Colonic mucosa (tissue), 4 donors: ENCODE measurements at places on chromosomes 1 and 21.

- H3K4me3 ChIP-seq = no peak overlapping the region
- no peaks in the 10 kb centered on the region for H3K36me3 ChIP-seq
- H3K27ac ChIP-seq = no peak overlapping the region
- H3K27me3 ChIP-seq = no peaks in the 10 kb centered on the region
- no peaks in the 10 kb centered on the region for H3K4me1 ChIP-seq
These were observed 315.8 kb upstream of the USP24 start for GRCh38 chr1:55530749-55531478.

GRCh38 chr1:60857851-60858250 is 224.5 kb upstream of the NFIA start:
- H3K4me3 ChIP-seq = no peak overlapping the region
- no peaks in the 10 kb centered on the region for H3K36me3 ChIP-seq
- no peaks in the 10 kb centered on the region for H3K27me3 ChIP-seq

GRCh38 chr1:33408093-33408436 is 22.8 kb downstream of the PHC2 start:
- H3K36me3 ChIP-seq = no peaks in the 10 kb centered on the region
- no peak overlapping the region for H3K27ac ChIP-seq
- H3K4me1 ChIP-seq = no peaks in the 10 kb centered on the region
- no peak overlapping the region for H3K4me3 ChIP-seq
- no peak for DNase-seq

DNA sequence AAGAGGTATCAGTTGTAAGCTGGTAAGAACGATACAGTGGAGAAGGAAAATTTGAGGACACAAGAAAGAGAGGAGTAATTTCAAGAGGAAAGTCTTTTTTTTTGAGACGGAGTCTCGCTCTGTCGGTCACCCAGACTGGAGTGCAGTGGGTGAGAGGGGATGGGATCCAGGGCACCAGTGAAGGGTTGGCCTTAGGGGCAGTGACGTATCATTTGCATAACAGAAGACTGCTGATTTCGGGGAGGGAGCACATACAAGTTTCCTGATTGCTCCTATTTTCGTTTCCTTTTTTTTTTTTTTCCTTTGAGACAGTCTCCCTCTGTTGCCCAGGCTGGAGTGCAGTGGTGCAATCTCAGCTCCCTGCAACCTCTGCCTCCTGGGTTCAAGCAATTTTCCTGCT is 4.2 kb downstream of the S100A13 start:
- H3K4me3 ChIP-seq = no peak overlapping the region
- H3K36me3 ChIP-seq = no peaks in the 10 kb centered on the region
- H3K27me3 ChIP-seq = no peaks in the 10 kb centered on the region
- peaks cover 4% of the 10 kb centered on the region for H3K4me1 ChIP-seq
- no peak overlapping the region for H3K27ac ChIP-seq
- DNase-seq = no peak

- no peaks in the 10 kb centered on the region for H3K36me3 ChIP-seq
- DNase-seq = no peak
- no peaks in the 10 kb centered on the region for H3K4me1 ChIP-seq
- H3K27me3 ChIP-seq = no peaks in the 10 kb centered on the region
- H3K4me3 ChIP-seq = no peak overlapping the region
- no peak overlapping the region for H3K27ac ChIP-seq
These were observed 355.2 kb downstream of the SMYD3 start for GRCh38 chr1:246151796-246152434.

DNA sequence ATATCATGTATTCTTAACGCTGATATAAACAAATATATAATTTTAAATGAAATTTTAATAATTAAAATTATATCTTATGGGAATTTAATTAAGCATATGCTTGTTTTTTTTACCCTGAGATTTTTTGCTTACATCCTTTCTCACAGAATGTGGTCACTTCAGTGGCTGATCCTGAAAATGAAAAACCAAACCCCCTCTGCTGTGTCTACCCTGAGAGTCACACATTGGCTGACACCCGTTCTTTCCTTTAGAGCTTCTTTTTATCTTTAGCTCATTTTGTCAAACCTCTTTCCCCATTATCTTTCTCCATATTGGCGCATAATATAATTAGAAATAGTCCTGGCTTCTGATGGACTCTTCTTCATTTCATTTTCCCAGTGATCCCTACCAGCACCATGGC is 10.8 kb upstream of the CACYBP start:
- no peaks in the 10 kb centered on the region for H3K4me1 ChIP-seq
- H3K27ac ChIP-seq = no peak overlapping the region
- no peak overlapping the region for H3K4me3 ChIP-seq
- no peaks in the 10 kb centered on the region for H3K36me3 ChIP-seq

DNA sequence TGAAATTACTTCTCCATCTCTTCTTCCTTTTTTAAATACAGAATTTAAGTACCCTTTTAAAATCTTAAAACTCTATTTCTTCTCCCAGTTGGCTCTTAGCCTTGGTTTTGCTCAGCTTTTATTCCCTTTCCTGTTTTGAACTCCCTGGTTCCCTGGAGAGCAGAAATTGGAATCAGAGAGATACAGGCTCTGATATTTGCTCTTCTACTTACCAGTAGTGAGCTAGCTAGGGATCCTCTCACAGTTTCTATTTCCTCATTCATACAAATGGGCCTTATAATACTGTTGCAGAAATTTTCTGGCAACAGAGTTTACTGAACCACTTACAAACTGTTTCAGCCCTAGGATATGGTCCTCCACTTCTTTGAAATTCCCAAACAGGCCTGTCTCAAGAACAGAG is 606.3 kb downstream of the NUF2 start:
- DNase-seq = no peak
- no peak overlapping the region for H3K4me3 ChIP-seq
- no peaks in the 10 kb centered on the region for H3K4me1 ChIP-seq
- no peak overlapping the region for H3K27ac ChIP-seq

DNA sequence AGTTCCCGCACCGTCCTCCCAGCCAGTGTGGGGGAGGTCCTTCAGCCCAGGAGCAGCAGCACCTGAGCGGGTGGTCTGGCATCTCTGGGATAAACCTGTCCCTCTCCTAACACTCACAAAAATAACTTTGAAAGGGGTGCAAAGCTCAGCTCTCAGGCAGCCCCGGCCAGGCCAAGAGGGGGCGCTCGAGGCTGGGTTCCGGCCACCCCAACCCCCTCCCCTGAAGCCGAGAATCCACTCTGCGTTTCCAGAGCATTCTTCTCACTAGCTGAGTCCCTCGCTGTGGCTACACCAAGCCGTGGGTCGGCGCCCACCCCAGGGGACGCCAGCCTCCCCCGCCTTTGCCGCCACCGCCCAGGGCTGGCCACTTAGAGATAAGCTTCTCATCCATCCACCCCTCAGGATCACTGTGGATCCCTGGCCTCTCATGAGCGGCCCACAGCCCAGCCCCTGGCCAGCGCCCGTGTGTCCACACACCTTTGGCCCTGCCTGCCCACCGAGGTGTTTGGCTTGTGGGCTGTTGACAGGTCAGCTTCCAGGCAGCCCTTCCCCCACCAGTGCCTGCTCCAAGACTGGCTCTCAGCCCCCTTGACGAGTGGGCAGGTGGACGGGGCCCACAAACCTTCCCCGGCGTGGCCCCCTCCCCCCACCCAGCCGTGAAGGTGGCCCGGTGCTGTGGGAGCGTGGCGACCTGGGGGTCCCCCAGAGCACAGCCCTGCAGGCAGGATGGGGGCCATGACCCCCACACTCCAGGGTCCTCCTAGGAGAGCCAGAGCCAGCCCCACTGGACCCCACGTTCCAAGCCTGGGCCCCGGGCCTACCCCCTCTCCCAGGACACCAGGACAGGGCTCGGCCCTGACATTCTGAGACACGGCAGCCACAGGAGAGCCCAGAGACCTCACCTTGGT is 1.9 kb downstream of the FTCD start:
- H3K4me3 ChIP-seq = peak overlapping the region; percentile 8
- H3K36me3 ChIP-seq = no peaks in the 10 kb centered on the region
- DNase-seq = peak; percentile 58
- no peaks in the 10 kb centered on the region for H3K27me3 ChIP-seq
